ENCODE measurements at places on chromosomes 5 and 9.

- DNase-seq = no peak
These were observed 653.1 kb upstream of the KLF4 start for GRCh38 chr9:108142504-108143201.

DNA sequence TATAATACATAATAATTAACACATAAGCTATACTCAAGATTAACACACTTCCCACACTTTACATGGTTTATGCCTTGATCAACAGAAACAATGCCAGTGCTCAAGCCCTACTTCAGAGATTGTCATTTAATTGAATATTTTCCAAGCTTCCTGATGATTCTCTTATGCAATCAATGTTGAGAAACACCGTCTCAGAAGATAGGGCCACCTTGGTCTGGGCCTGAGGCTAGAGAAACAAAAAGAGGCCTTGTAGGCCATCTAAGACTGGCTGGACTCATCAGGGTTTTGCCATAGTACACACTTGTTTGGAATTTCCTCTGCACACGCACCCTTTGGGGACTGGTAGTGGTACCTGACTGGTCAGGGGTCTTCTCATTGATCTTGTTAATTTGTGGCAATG lies 16.3 kb downstream of the C9orf152 start:
- no peak for DNase-seq

DNA sequence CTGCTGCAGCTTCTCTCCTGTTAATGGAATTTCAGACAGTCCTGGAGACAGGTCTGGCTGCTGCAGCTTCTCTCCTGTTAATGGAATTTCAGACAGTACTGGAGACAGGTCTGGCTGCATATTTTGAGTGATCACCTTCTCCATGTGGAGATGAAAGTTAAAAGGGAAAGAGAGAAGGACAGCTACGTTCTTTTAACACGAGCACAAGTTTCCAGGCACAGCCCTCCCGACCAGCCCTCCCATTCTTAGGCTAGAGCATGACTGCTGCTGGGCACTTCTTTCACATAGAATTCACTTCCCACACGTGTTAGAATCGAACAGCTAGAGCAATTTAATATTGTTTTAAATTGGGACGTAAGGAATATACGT lies 133.3 kb upstream of the DMRT1 start:
- DNase-seq = no peak

GRCh38 chr5:82538339-82539034 lies 260.3 kb upstream of the RPS23 start:
- DNase-seq = no peak

GRCh38 chr9:88173378-88173999 lies 35.2 kb upstream of the SPATA31C2 start:
- DNase-seq = peak; percentile 51

DNA sequence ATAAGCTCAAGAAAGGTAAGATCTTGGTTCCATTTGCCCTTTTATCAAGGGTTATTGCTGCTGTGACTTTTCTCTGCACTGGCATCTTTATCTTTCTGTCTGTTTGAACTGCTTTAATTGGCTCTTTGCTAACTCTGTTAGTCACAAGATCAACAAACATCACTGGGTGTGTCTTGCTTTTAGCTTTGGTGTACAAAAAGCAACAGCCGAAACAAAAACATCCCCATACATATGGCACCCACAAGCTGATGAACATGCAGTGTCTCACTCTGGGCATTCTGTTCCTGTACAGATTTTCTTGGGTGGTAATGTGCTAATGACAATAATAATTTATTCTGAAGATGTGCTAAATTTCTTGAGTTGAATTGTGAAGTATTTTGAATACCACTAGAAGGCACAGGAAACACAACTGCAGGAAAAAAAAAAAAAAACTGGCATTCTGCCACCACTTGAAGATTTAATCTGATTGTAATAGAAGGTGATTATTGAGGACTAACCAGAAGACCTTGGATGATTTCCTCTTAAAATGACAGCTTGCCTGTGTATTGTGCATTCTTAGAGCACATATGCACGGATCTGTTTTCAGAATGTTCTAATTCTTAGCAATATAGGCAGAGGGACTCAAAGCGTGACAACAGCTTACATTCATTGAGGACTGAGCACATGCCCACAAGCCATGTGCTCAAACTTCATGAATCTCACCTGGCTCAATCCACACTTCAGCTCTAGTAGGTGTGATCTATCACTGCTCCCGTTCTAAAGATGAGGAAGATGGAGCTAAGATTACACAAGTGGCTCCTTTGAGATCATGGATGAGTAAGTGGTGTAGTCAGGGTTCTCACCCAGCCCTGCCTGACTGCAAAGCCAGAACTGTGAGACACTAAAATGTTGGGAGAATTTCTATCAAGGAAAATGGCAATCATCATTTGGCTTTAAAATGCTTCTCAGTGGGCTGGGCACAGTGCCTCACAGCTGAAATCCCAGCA lies 96.4 kb downstream of the EBF1 start:
- no peak for DNase-seq

DNA sequence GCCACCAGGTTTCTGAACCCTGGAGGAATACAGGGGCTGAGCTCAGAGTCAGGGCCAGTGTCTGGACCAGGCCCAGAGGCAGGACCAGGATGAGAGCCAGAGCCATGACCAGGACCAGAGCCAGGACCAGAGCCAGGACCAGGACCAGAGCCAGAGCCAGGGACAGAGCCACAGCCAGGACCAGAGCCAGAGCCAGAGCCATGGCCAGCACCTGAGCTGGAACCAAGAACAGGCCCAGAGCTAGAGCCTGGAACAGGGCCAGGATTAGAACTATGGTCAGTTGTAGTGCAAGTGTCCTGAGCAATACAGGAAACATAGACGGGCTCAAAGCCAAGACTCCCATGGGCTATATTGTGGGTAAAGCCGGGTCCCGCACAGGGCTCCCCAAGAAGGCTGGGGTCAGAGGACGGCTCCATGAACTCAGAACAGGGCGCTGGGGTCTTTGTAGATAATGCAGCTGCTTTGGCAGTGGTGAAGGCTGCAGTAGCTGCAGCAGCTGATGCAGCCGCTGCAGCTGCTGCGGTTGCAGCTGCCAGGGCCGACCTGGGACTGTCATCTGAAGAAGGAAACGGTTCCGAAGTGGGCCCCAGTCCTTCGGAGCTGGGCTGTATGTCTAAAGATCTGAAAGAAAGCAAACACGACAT lies 559 bp downstream of the SPAG8 start:
- DNase-seq = no peak

- DNase-seq = no peak
These were observed 7.7 kb upstream of the TRAF1 start for GRCh38 chr9:120934281-120934680.

DNA sequence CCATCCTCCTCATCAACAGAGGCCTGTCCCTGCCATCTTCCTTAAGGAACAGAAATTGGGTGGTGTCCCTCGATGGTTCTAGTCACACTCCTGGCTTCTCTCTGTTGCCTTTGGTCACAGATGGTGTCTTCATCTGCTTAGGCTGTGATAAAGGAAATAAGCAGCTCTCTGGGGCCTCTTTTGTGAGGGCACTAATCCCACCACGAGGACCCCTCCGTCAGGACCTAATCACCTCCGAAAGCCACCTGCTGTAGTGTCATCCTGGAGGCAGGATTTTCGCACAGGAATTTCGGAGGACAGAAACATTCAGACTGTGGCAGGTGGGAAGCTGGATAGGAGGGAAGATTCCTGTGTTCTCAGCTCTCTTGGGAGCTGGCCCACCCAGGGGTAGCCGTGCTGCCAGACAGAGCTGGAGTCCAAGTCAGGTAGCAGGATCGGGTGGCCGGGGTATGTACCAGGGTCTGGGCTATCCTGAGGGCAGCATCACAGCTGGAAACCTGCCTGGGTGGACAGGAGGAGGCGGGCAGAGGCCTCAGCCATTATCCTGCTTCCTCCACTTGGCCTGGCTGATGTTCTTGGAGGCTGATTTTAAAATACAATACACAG lies 59.5 kb downstream of the ANKRD33B start:
- no peak for DNase-seq

DNA sequence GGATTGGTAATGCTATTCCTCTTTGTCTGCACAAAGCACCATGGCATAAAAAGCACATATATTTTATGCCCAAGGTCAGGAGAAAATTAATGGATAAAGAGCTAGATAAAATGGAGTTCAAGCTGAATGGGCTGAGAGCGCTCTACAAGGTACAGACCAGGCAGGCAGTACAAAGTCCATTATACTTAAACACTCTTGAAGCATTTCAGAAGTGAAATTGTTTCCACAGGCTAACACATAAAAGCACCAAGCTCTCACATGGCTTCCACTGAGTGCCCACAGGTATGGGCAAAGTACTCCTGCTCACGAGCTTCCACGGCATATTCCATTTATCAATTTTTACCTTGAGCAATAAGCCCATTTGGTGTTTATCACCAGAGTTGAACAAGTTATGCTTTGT lies 771.2 kb upstream of the DMAC1 start:
- DNase-seq = no peak

GRCh38 chr5:142807372-142807911 lies 37.3 kb downstream of the ARHGAP26 start:
- peak; percentile 27 for DNase-seq

DNA sequence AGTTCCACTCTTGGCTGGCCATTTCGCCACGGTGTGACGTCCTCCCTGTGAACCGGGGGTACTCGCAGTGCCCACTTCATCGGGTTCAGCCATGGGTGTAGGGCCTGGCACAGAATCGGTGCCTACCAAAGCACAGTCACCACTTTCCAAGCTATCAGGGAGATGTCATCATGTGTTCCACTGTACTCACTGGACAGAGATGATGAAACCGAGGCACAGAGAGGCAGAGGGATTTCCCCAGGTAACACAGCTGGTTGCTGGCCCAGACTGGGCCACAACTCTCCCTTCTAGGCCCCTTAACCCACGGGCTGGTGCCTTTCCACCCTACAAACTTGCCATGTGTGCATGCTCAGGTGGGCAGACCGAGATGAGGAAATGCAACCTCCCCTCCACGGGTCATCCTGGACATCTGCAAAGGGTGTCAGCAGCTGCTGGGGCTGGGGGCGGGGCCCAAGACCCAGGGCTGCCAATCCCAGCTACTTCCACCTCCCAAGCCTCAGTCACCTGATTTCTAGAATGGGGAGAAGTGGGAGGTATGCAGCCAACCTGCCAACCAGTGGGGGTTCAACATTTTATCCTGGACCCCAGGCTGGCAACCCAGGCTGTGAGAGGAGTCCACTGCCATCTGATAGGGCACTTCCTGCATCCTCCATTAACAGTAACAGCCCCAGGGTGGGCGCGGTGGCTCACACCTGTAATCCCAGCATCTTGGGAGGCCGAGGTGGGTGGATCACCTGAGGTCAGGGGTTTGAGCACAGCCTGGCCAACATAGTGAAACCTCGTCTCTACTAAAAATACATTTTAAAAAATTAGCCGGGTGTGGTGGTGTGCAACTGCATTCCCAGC lies 893 bp upstream of the SH2D3C start:
- no peak for DNase-seq

DNA sequence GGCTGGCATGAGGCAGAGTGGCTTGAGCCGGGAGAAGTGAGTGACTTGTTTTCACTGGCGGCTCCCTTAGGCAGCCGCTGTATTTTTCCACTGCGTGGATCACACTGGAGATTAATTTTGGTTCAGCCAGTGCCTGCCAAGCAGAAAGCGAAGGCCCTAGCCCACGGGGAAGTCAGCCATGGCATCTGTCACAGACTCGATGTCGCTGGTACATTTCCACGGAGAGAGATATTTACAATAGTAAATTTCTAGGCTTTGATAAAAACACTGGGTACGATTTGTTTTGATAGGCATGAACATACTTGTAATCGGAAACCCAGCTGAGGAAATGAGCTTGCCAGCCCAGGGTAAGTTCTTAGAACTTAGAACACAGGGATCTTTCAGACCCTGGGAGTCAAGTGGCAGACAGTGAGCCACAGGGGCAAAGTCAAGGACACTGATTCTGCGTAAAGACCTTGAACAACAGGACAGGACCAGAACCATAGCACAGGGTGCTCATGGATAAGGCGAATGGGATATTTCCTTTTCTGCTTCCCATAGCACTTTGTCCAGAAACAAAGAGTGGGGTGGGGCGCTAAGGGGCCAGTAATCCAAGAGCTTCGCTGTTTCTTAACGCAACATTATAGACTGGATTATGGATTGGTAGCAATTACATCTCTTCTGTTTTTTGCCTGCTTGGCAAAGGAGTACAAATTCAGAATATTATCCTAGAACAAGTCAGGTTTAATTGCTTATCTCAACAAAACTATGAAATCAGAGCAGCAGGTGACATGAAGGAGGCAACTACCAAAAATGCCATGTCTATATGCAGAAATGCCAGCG lies 4.5 kb downstream of the DUSP1 start:
- no peak for DNase-seq

GRCh38 chr9:108905494-108905893 lies 28.4 kb downstream of the ELP1 start:
- DNase-seq = no peak

DNA sequence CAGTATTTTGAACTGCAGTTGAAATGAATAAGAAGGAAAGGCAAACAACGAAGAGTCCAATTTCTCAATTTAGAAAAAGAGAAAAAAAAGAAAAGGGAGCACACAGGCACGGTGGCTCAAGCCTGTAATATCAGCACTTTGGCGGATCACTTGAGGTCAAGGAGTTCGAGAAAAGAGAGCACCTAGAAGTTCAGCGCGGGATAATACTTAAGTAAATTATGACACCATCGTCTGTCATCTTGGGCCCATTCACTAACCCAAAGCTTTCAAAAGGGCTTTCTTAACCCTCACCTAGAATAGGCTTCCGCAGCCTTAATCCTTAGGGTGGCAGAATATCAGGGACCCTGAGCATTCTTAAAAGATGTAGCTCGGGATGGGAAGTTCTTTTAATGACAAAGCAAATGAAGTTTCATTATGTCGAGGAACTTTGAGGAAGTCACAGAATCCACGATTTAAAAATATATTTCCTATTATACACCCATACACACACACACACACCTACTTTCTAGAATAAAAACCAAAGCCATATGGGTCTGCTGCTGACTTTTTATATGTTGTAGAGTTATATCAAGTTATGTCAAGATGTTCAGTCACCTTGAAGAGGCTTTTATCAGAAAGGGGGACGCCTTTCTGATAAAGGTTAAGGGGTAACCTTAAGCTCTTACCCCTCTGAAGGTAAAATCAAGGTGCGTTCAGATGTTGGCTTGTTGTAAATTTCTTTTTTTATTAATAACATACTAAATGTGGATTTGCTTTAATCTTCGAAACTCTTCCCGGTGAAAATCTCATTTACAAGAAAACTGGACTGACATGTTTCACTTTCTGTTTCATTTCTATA lies 602 bp upstream of the CD274 start:
- DNase-seq = no peak

DNA sequence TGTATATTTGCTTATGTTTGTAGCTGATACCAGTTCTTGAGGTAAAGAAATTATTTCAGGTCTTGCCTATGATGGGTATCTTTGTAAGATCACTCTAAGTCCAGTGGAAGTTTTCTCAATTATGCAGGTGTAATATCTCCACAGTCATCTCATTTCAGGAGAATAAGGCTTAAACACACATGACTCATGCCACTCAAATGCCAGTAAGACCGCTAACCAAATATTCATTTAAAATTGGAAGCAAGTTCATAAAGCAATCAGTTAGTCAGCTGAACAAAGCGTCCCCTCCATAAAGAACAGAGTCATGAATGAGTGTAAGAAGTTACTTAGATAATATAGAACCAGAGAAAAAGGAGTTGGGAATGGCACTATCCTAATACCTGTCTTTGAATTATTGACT lies 248.7 kb downstream of the LURAP1L start:
- no peak for DNase-seq
